T follicular helper cell (primary cell): ENCODE measurements at places on chromosomes 7 and 10.

GRCh38 chr7:105011141-105011830 lies 2.7 kb upstream of the KMT2E start:
- no peak for DNase-seq

GRCh38 chr7:78792006-78792405 lies 661.5 kb downstream of the MAGI2 start:
- DNase-seq, result no peak

- peak; percentile 10 for DNase-seq
These were observed 31.3 kb downstream of the PIP4K2A start for GRCh38 chr10:22683140-22683389.

DNA sequence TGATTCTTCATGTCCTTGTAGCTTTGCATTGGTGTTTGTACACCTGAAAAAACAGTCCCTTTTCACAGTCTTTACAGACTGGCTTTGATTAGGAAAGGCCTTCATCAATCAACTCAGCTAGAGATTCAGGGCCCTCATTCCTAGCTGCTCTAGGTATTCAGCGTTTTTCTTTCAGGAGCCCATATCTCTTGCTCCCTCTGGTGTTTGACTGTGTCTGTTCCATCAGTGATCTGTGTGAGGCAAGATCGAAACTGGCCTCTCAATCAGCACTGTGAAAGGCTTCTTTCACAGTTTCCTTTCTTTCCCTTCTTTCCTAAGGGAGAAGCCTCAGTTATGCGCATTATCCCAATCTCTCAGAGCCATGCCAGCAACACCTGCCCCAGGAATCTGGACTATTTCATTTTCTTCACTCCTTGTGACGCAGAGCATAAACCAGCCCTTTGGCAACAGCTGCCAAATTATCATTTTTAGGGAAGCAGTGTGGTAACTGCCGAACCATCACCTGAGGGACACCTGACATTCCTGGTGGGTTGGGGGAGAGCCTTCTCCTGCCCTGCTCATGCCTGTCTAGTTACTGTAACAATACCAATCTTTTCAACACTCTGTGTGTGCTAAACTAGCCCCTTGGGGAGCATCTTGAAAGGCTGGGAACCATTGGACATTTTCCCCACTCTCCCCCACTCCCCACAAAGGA lies 75.7 kb upstream of the CCDC71L start:
- DNase-seq, result peak; percentile 15

DNA sequence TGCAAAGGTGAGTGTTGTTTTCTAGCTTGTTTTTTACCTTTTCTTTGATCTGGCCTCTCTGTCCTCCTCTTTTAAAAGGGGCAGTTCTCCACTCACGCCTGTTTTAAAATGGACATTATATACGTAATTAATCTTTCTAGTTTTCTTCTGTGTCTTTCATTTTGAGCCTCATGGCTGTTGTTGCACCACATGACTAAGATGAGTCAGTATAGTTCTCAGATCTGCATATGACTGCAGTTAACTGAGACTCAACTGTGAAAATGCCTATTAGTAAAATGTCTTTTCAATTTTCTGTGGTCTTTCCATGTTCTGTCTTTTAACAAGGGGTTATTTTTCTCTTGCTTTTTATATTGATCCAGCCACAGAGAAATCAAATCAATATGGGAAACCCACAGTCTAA lies 296.1 kb downstream of the CDK14 start:
- no peak for DNase-seq

GRCh38 chr7:15686957-15687545 lies 568 bp upstream of the MEOX2 start:
- no peak for DNase-seq

DNA sequence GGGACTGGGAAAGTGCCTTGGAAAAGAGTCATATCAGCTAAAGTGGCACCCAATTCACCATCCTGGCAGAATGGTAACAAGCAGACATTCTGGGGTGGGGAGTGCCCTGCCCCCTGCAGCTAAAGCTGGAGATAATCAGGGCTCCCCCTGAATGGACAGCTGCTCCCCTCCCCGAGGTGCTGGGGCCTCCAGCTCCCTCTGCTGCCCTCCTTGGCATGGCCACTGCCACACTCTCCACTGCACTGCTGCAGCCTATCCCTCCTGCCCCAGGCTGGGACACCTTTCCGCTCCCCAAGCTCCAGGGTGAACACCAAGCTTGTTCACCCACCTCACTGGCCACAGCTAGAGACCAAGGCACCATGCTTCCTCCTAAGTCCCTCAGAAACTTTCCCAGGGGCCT lies 9.8 kb upstream of the PARD3 start:
- no peak for DNase-seq

DNA sequence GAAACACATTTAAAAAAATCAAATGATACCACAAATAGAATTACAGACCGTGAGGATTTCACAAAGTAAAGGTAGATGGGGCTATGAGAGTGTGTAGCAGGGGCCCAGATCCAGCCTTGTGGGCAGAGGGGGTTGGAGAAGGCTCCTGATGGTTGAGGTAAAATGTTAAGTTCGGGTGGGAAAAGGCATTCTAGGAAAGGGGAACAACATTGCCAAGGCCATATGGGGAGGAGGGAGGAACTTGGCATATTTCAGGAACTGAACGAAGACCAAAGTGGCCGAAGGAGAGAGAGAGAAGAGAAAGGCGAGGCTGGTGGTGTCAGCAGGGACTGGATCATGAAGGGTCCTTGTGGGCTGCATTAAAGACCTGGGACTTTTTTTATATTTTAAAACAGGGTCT lies 98.9 kb downstream of the CARD11 start:
- DNase-seq, result no peak

DNA sequence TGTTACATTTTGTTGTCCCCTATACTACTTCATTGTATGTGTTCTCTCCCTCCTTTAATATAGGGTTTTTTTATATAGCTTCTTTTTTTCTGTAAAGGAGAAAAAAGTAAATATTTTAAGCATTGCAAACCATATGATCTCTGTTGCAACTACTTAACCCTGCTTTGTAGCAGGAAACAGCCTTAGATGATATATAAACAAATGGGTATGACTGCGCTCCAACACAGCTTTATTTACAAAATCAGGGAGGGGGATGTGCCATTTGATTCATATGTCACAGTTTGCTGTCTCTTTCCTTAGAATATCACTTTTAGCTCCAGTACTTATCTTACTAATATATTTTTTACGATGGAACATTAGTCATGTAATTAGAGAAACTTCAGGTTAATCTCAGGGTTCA lies 155.2 kb upstream of the GNAI1 start:
- no peak for DNase-seq
